ENCODE measurements at places on chromosomes 11 and 22.

GRCh38 chr11:62928011-62928410 lies 6.8 kb upstream of the CHRM1 start:
- no peak for DNase-seq

- no peak for DNase-seq
Observed at GRCh38 chr22:30596886-30597285, 5.2 kb upstream of the PES1 start.

DNA sequence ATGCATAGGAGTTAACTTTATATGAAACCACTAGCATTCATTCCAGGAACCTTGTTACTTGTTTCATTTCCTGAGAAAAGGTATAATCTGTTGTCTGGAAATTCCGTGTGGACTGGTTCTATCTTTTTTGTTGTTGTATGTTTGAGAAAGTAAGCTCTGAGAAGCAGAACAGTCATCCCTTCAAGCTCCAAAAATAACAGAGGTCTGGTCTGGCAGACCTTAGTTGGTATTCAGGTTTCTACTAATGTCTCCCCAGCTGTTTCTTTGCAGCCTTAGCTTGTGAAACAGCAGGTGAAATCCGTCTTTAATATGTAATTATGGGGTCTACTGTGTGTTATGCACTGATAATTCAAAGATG lies 2.4 kb downstream of the RNF121 start:
- DNase-seq = no peak

DNA sequence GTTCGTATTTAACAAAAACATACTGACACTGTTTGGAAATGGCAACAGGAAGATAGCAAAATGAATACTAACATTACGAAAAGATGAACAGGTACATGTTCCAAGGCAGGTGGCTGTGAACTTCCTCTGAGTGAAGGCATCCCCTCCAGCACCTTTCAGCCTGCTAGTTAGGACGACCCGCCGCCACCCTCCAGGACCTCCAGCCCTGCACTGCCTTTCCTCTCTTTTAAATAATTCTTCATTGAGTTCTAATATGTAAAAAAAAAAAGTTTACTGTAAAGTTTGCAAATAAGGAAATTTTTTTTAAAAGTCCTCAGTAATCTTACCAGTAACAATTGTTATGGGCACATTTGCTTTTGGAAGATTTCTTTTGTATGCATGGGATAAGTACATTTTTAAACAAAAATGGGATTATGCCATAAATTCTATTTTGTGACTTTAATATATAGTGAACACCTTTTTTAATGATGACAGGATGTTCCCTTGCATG lies 6.0 kb downstream of the NEAT1 start:
- DNase-seq = no peak

DNA sequence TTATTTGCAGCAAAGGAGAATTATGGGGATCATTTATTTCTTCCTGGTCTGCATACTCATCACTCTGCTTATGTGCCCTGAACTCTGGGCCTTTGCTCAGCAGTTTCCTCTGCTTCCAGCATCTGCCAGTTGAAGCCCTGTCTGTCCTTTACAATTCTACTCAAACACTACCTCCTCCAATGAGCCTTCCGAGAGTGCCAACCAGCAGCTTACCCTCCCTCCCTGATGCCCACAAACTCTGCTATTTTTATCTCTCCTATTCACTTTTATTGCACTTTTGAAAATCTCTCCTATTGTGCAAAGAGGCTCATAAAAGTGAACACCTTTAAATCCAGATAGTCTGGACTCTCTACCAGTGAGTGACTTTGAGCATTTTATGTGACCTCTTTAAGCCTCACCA lies 3.6 kb upstream of the ME3 start:
- DNase-seq = no peak

- no peak for DNase-seq
Observed at GRCh38 chr11:79022265-79022664, 418.6 kb downstream of the TENM4 start.

DNA sequence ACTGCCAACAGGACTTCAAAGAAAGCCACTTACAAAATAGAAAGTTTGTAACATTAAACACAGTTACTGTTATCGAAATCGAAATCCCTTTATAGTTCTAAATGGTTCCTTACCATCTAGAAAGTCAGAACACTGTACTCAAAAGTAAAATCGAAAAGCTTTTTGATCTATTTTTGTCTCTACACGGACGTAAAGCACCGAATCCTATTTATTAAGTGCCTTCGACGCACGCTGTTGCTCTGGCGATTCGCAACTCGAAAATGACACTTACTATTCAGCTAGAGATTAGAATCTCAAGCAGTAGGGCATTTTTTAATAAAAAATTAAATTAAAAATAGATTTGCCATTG lies 78.3 kb downstream of the LARGE1 start:
- DNase-seq = no peak

- DNase-seq = no peak
Observed at GRCh38 chr11:270451-271318, 7.5 kb upstream of the NLRP6 start.

- no peak for DNase-seq
Observed at GRCh38 chr22:36588285-36588684, 59.3 kb upstream of the EIF3D start.

- DNase-seq = no peak
Observed at GRCh38 chr11:104260456-104260855, 96.5 kb upstream of the PDGFD start.

DNA sequence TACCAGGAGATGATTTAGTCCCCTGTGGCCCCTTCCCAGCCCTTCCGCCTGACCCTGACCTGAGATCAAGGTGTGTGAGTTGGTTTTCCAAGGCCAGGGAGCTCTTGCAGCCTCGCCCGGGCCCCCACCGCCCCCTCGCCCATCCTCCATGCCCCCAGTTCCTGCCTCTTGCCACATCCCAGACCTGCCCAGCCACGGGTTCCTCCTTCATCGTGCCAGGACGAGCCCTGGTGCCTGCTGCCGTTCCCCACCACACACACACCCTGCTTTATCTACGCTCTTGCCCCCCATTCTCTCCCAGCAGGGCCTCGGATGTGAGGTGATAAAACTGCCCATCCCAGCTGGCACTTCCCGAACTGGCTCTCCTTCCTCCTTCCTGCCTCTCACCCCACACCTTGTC lies 1.4 kb upstream of the LIF start:
- no peak for DNase-seq

- no peak for DNase-seq
Observed at GRCh38 chr11:133476570-133477250, 55.6 kb downstream of the OPCML start.

DNA sequence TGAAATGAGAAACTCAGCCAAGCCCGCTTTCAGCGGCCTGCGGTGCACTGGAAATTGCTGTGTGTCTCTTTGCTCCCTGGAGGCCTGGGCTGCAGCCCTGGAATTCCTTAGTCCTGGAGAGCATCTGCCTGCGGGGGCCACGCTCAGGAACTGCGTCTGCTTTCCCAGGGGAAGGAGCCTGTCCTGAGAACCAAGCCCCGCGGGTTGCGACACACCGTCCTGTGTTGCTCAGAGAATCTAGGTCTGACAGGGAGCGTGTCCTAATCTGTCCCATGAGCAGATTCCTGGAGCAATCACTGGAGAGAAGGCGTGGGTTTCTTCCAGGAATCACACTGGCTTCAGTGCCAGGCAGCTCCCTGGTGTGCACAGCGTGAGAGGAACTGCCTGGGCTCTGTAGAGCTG lies 708.1 kb downstream of the BRD1 start:
- DNase-seq = no peak

DNA sequence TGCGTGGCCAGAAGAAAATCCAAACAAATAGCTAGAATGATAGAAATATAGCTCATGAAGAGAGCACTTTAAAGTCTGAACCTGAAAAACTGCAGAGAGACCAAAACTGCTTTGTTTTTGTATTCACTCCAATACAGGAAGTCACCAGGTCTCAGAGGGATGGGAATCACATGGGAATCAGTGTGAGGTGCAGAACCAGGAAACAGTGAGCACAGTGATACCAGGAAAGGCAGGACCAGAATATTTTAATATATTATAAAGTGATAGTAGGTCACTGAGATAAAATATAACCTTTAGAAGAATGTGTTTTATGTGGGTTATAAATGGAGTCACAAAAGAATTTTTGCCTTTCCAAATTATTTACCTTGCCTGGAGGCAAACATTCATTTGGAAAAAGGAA lies 277.3 kb downstream of the CASP12 start:
- DNase-seq = no peak
